ENCODE measurements at places on chromosomes 16 and 17. TPM values are rescaled to one million over a fixed set of nuclear protein-coding genes. Genes with fewer than 3 reads are reported as not detected.
A peak's percentile ranks its signal among the peaks of the same experiment; 100 is the strongest.

DNA sequence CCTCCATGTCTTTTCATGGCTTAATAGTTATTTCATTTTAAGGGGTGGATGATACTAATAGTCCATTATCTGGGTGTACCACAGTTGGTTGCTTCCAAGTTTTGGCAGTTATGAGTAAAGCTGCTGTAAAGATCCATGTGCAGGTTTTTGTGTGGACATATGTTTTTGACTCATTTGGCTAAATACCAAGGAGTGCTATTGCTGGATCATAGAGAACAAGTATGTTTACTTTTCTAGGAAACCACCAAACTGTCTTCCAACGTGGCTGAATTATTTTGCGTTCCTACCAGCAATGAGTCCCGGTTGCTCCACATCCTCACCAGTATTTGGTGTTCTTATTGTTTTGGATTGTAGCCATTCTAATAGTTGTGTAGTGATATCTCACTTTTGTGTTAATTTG, 181.9 kb downstream of the SPECC1 start:
- DNase-seq, result no peak

FLCN gene
- total RNA-seq, result 33.9 TPM

GRCh38 chr16:31360251-31360650, 5.3 kb downstream of the ITGAX start:
- no peak for DNase-seq

MIF4GD gene
- total RNA-seq, result 53.1 TPM

ANKS4B gene
- not detected for total RNA-seq

- DNase-seq, result peak; percentile 17
These were observed 889 bp downstream of the MBTD1 start for GRCh38 chr17:51258756-51259563.

- DNase-seq, result no peak
These were observed 5.8 kb downstream of the HOXB3 start for GRCh38 chr17:48584223-48584741.

DNA sequence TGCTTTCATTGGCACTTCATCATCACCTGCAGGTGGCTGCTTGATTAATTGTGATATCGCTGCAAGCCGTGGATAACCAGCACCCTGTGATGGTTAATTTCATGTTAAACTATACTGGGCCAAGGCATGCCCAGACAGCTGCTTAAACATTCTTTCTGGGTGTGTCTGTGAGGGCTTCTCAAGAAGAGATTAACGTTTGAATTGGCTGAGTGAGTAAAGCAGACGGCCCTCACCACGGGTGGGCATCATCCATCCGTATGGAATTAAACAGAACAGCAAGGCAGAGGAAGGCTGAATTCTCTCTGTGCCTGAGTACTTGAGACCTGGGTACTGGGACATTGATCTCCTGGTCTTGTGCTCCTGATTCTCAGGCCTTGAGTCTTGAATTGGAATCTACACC, 7.1 kb upstream of the ZNF213 start:
- no peak for DNase-seq

DNA sequence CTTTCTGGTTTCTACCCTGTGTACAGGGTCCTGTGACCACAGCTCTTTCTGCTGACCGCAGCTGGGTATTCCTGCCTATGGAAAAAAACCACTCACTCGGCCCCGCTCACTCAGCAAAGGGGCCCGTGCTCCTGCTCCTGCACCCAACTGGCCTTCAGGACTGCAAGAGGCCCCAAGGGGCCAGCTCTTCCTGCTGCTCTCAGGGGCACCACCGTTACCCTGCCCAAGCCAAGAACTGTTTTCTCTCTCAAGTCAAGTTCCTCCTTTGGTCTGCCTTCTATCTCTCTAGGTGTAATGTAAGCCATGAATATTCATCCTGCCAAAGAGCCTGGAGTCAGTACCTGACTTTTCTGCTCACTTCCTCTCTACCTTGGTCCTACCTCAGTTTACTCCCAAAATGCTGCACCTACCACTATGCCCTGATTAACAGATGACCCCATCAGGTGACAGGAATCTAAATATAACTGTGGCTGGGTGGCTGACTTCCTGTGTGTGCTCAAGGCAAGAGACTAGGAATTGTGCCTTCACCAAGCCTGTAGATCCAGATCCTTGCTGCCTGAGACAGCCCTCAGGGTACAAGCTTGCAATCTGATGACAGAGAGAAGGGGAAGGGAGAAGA, 20.4 kb upstream of the SCIMP start:
- peak; percentile 21 for DNase-seq

GRCh38 chr16:65660390-65660789, 538.5 kb upstream of the CDH11 start:
- DNase-seq, result no peak

CHRNE gene
- total RNA-seq, result 5.4 TPM

GRCh38 chr16:51149251-51149661, 1.8 kb downstream of the SALL1 start:
- DNase-seq, result no peak

Measured in hematopoietic multipotent progenitor cell (in vitro differentiated cells).